GM23248 (cell line): ENCODE measurements at places on chromosomes 12 and 14.

DNA sequence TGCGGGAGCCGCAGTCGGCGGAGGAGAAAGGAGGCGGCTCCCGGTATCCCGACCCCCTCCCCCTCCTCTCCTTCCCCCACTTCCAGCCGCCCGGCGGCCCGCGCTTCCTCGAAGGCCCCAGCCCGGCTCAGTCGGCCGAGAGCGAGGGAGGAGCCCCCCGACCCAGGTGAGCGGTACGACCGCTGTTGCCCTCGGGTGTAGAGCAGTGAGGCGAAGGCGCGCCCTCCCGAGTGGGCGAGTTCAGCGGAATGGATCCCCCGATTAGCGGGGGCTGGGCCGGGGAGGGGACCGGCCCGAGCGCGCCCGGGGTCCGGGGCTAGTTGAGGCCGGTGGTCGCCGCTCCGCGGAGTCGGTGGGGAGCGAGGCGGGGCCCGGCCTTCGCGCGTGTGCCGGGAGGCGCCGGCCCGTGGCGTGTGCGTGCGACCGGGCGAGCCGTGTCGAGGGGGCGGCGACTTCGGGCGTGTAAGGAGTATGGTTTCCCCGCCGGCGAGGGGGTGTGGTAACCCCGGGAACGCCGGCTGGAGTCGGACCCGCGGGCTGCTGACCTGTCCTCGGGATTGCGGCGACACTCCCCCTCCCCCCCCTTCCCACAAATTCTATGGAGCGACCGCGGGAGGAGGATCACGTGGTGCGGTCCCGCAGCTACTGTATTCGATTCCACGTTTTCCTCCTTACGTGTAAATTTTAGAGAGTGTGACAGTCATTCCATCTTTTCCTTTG, 501 bp downstream of the RIMKLB start:
- peak; percentile 86 for DNase-seq

- DNase-seq = no peak
Measured at GRCh38 chr12:275812-276211, 13.2 kb upstream of the SLC6A13 start.

DNA sequence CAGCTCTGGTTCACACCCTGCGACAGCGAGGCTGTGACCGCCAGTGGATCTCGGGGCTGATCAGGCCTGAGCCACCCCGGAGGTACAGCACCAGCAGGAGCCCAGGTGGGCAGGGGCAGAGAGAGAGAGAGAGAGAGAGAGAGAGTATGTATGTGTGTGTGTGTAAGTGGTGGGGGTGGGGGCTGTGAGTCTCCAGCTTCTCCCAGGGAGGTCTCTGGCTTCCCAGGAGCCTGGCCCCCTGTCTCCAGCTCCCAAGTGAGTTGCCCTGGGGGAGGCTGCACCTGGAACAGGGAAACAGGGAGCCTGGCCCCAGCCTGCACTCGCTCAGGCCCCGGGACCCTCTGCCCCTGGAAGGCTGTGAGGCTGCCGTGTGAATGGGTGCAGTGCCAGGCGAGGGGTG, 2.0 kb downstream of the C14orf180 start:
- no peak for DNase-seq

GRCh38 chr14:69288956-69289705, 29.2 kb downstream of the GALNT16 start:
- DNase-seq = peak; percentile 33

DNA sequence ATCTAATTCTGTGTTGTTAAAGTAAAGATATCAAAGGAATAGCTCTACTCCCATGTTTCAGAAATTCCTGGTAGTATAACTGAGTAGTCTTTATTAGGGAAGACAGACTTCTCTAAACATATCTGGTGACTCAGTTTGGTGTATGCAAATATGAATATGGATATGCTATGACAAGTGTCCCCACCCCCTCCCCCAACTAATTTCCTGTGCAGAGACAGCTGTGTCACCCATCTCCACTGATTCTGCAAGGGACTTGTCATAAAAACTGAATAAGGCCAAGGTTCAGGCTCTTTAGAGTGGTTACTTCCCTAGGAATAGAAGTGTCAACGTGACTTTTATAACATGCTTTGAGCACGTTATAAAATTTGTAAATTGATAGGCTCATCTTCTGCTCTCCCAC, 429.1 kb downstream of the DAD1 start:
- DNase-seq = no peak

GRCh38 chr14:83638748-83639504, 1891.0 kb upstream of the FLRT2 start:
- no peak for DNase-seq

DNA sequence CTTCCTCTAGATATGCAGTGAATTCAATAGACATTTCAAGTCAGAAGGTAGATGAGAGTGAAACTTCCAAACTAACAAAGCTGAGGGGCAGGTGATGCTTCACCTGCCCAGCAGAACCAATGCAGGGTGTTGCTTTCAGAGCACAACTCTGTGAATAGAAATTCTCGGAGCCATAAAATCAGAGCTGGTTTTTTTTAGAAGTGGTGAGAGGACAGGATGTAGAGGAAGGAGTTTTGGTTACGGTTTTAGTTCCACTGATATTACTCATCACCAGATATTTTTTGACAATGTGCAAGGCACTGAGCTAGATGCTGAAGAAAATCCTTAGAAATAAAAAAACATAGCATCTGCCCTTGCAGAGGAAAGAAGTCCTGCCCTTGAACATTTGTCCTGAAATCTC, 62.2 kb downstream of the BMP4 start:
- DNase-seq = peak; percentile 38

DNA sequence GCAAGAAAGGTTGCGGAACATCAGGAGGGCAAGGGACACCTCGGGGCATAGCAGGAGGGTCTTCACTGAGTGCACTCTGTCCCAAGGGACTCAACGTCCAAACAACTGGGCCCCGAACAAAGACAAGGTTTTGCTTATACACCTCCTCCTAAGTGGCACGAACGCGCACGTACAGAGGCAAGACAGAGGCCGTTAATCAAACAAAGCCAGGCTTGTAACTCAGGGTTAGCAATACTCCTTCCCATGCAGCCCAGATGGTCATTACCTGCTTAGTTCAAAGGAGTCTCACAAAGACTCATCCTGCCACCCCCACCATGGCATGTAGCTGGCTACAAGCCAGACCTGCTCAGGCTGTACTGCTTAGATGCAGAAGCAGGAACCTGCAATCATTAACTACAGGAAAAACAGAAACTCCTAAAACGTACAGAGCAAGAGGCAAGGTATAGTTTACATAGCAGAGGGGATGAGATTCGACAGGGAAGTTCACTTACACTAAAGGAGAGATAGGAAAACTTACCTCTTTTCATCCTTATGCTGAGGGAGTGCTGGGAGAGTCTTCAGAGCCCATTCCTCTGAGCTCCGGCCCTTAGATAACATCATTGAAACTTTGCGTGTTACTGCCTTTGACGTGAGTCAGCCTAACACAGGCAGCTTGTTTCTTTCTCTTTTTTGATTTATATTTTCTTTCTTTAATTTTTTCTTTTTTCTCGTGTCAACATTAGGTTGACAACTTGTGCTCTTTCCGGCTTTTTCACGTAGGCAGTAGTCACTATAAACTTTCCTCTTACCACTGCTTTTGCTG, 1319.1 kb downstream of the TMEM121 start:
- DNase-seq = no peak

DNA sequence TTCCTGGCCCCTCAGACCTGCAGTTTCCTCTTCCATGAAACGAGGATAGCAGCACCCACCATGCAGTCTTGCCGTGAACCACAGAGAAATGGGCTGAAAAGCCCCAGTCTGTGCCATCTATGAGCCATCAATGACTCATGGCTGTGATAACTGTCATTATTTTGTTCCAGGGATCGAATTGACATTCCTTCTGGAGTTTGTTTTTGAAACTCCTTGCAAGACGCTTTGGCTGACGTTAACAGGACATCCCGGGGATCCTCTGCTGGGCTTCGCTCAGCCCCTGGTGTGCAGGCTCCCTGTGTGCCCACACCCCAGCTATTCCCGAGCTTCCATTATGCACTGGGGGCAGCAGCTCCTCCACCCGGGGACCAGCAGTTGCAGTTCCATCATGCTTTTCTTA, 33.8 kb downstream of the MMAB start:
- DNase-seq = peak; percentile 64

- no peak for DNase-seq
Measured at GRCh38 chr14:56989359-56989758, 179.1 kb upstream of the OTX2 start.

DNA sequence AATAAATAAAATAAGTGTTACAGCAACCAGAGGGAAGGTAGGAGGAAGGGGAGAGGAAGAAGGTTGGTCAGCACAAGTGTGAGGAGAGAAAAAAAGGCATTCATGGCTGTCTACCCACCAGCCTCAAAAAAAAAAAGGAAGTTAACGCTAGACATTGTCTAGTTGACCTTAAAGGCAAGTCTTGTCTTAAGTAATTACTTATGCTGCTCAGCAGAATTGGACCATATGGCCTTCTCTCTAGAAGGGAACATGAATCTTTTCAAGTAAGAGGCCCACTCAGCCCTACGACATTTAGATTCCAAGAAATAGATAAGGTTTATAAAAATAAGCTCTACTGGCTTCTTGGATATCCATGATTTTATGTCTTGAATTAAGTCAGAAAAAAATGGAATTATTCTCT, 172.7 kb downstream of the ETNK1 start:
- no peak for DNase-seq

DNA sequence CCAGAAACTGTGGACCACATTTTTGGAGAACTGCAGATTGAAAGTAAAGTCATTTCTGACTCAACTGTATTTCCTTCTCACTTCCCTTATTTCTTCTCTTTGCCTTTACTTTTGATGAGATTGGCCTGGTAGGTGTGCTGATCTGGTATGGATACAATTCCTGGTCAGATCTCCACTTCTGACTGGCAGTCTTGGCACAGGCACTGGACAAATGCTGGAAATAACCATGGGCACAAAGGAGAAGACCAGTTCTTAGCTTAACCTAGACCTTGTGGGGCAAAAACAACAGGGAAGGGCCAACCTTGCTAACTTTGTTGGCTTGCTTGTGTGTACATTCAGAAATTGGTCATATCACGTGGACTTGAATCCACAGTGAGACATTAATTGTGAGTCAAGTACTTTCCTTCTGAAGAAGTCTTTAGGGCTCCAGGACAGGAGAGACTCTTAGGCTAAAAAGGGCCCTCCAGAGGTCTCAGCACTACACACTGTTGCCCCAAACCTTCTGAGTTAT, 75.0 kb downstream of the DIP2B start:
- DNase-seq = peak; percentile 84

GRCh38 chr12:6819106-6820030, 2.3 kb upstream of the GPR162 start:
- DNase-seq = no peak

- no peak for DNase-seq
Measured at GRCh38 chr14:29743531-29743930, 184.1 kb downstream of the PRKD1 start.

GRCh38 chr14:67571275-67571990, 28.6 kb downstream of the PIGH start:
- DNase-seq = peak; percentile 72

GRCh38 chr12:131074221-131075083, 120.7 kb downstream of the ADGRD1 start:
- DNase-seq = peak; percentile 44

- peak; percentile 42 for DNase-seq
Measured at GRCh38 chr14:74400031-74400685, 25.9 kb downstream of the SYNDIG1L start.

DNA sequence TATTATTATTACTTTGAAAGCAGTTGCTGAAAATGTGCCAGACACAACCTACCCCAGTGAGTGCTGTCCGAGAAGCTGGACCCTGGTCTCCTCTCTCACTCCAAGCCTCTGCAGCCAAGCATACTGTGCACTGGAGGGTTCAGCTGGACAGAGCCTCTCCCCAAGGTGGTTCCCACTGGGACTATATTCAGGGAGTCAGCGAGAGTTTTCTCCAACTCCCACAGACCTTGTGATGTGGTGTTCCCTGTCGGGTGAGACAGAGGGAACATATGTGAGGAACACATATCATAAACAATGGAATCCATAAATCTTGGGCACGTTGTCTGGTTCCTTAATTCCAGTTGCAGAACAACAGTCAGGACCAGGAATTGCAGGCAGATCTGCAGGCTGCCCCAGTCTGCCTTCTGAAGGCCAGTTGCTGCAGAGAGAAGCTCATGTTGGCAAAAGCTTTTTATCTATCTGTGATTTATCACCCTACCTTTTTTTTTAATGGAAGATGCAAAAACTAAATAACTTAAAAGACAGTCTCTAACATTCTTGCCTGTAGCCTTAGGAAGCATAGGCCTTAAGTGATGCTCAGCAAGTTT, 619.8 kb upstream of the TBX3 start:
- no peak for DNase-seq

DNA sequence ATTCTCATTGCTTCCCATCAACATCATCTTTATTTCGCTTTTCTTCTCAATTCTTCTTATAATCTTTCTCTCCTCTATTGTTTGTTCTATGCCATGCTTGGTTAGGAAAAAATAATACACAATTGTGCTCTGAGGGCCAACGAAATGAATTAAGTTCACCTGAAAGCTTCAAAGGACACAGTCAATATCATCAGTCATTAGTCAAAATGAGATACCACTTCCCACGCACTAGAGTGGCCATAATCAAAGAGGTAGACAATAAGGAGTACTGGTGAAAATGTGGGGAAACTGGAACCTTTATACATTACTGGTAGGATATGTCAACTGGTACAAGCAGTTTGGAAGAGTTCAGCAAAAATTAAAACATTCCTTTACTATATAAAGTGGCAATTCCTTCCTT, 91.5 kb downstream of the TMTC1 start:
- DNase-seq = no peak

GRCh38 chr12:53989227-53990113, 4.5 kb downstream of the HOXC10 start:
- DNase-seq = peak; percentile 70
